ENCODE measurements at places on chromosomes 16 and 17.
A peak's percentile ranks its signal among the peaks of the same experiment; 100 is the strongest.

- no peak for DNase-seq
These were observed 10.2 kb downstream of the CACNB1 start for GRCh38 chr17:39187152-39187830.

- no peak for DNase-seq
These were observed 71.9 kb downstream of the RBBP6 start for GRCh38 chr16:24611310-24611709.

GRCh38 chr16:49457196-49457595, 83.6 kb downstream of the C16orf78 start:
- no peak for DNase-seq

- DNase-seq: no peak
These were observed 42.8 kb upstream of the RAI1 start for GRCh38 chr17:17638467-17638866.

GRCh38 chr16:84752600-84752999, 52.8 kb downstream of the USP10 start:
- no peak for DNase-seq

GRCh38 chr16:23031508-23032098, 117.6 kb downstream of the USP31 start:
- DNase-seq: no peak

- no peak for DNase-seq
These were observed 314.4 kb downstream of the PMP22 start for GRCh38 chr17:14950686-14951085.

DNA sequence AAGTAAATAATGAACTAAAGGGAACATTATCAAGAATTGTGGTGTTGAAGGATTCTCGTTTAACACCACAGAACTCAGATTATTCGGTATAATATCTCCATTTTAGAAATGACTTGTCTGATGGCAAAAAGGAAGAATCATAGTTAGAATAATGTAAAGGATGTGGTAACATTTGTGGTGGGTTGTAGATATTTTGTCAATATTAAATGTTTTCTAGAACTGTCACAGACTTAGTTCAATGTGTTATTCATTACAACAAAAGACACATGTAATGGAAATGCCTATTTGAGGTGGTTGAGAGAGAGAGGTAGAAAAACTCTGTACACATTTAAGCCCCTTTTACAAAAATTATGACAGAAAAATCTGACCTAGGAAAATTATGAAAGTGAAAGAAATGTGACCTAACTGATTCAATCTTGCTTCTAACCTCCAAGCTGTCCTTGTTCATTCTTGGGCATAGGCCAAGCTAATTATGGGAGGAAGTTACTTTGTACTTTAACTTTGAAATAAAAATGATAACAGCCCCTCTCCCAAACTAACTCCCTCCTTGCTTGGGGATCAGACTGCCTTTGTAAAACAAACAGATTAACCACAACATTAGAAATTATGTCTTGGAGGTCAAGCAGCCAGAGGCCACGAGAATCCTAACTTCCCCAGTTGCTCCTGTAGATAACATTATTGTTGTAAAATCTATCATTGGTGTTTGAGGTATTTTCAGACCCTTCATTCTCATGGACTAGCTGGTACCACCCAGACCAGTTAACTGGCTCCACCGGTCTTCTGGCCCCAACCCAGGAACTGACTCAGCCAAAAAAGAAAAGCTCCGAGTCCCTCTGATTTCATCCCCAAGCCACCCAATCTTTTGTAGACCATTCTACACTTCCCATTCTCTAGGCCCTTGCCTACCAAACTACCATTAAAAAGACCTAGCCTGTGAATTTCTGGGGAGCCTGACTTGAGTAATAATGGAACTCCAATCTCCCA, 1287.8 kb upstream of the CDH8 start:
- DNase-seq: no peak

DNA sequence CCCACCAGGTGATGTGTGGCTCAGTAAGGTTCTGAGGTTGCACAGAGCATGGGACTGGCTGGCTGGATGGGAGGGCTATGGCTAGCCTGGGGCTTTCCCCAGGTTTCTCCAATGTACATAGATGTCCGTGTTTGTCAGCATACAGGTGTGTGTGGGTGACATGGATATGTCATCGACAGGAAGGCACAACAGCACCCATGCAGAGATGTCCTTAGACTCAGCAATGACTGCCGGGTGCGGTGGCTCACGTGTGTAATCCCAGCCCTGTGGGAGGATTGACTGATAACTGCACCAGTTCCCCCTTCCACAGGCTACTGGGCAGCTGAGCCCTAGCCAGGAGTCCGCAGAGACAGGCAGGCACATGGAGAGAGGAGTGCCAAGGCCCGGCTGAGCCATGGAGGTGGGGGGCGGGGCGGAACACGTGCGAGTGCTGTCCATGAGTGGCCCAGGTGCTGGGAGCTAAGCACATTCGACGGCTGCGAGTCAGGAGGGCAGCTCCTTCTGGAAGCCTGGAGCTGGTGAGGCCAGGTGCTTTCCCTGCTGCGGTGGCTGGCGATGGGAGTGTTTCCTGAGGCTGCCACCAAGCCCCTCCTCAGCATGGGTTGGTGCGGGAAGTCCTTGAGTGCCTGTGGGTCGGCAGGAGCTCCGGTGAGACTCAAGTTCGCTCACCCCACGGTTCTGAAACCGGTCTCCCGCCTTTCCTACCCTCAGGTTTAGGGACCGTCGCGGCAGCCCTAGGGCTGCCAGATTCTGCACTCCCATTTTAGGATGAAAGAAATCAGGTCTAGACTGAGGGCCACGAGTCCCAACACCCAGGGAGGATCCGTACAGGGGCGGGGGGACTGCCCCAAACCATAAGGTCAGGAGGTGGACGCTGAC, 858 bp upstream of the ASPSCR1 start:
- peak; percentile 47 for DNase-seq

DNA sequence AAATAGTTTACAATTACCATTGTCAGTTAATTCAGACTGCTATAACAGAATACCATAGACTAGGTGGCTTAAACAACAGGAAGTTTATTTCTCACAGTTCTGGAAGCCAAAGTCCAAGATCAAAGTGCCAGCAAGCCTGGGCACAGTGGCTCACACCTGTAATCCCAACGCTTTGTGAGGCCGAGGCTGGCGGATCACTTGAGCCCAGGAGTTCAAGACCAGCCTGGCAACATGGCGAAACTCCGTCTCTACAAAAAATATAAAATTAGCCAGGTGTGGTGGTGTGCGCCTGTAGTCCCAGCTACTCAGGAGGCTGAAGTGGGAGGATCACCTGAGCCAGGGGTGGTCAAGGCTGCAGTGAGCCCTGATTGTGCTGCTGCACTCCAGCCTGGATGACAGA, 71.3 kb upstream of the TBX2 start:
- DNase-seq: no peak

Measured in activated naive CD4-positive, alpha-beta T cell treated with anti-CD3 and anti-CD28 coated beads, Interleukin-2, amount 50 U/mL, for 16 hours (primary cell).